ENCODE measurements at places on chromosomes 11 and 22.
A peak's percentile ranks its signal among the peaks of the same experiment; 100 is the strongest.

GRCh38 chr11:9004183-9004926, 554 bp upstream of the NRIP3 start:
- peak; percentile 47 for DNase-seq

DNA sequence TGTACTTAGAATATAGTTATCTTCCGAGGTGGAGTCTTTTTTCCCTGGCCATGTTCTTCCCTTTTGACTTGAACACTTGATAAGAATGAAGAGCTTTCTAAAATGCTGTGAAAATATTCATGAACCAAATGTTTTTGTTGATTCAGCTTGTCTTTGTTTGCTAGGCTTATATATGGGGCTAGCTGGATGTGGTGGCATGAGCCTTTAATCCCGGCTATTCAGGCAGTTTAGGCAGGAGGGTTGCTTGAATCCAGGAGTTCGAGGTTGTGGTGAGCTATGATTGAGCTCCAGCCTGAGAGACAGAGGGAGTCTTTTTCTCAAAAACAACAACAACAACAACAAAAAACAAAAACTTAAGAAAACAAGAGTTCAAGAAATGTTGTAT, 23.1 kb downstream of the CBL start:
- DNase-seq: no peak

- DNase-seq: no peak
These were observed 506.3 kb upstream of the LUZP2 start for GRCh38 chr11:23990346-23991164.

DNA sequence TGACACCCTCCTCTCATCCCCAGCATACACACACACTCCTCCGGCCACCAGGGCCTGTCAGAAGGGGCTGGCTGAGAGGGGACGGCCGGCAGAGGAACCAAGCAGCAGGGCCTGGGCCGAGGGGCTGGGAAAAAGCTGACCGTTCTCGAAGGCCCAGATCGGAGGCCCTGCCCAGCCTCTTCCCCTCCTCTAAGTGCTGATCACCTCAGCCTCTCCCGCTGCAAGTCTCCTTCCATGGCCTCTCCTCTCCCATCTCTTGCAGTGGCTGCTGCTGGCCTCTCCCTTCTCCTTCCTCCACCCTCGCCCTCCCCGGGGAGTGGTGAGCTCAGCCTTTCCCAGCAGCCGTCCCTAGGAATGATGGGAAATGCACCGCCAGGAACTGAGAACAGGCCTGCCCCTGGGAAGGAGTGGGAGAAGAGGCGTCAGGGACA, 39.6 kb downstream of the ARRB1 start:
- DNase-seq: no peak

GRCh38 chr11:79906164-79906563, 465.3 kb upstream of the TENM4 start:
- DNase-seq: no peak

GRCh38 chr22:30205281-30206115, 41.1 kb downstream of the LIF start:
- peak; percentile 46 for DNase-seq
